Hematopoietic multipotent progenitor cell (in vitro differentiated cells): ENCODE measurements at places on chromosomes 5 and 9.

- DNase-seq, result no peak
These were observed 88.9 kb downstream of the EBF1 start for GRCh38 chr5:159010661-159011442.

- DNase-seq, result no peak
These were observed 66.7 kb downstream of the SMIM23 start for GRCh38 chr5:171852255-171852681.

DNA sequence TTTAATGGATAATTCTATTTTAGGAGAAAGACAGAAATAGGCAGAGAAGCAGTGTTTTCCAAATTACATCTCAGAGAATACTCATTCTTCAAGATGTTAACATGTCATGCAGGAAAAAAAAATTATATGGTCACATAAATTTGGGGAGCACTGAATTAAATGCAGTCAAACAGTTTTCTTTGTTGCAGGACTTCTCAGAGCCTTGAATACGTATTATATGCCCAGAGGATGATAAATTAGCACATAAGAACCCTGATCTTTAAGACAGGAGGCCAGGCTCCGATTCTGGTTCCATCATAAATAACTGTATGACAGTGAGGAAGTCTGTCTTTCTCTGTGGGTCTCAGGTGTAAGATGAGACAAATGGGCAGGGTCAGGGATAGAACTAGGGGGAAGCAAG lies 41.4 kb downstream of the FAT2 start:
- DNase-seq, result no peak

GRCh38 chr5:174145821-174146220 lies 100.3 kb downstream of the NSG2 start:
- DNase-seq, result no peak

GRCh38 chr5:92795633-92796032 lies 785.4 kb downstream of the NR2F1-AS1 start:
- DNase-seq, result no peak

DNA sequence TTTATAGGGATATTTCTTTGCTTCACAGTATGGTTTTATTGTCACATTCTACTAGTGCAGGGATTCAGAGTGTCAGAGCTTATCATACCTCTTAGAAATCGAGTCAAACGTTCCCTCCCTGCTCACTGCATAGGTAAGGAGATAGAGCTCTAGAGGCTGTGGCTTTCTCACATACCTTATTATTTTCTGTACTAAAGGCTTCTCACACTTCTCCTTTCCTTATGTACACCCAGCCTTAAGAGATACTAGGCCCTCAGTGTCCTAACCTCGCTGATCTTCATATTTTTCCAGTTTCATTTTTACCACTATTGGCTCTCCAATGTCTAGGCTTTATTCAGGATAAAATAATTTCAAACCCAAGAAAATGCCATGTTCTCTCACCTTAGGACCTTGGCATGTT lies 297.3 kb upstream of the RIOK2 start:
- no peak for DNase-seq

DNA sequence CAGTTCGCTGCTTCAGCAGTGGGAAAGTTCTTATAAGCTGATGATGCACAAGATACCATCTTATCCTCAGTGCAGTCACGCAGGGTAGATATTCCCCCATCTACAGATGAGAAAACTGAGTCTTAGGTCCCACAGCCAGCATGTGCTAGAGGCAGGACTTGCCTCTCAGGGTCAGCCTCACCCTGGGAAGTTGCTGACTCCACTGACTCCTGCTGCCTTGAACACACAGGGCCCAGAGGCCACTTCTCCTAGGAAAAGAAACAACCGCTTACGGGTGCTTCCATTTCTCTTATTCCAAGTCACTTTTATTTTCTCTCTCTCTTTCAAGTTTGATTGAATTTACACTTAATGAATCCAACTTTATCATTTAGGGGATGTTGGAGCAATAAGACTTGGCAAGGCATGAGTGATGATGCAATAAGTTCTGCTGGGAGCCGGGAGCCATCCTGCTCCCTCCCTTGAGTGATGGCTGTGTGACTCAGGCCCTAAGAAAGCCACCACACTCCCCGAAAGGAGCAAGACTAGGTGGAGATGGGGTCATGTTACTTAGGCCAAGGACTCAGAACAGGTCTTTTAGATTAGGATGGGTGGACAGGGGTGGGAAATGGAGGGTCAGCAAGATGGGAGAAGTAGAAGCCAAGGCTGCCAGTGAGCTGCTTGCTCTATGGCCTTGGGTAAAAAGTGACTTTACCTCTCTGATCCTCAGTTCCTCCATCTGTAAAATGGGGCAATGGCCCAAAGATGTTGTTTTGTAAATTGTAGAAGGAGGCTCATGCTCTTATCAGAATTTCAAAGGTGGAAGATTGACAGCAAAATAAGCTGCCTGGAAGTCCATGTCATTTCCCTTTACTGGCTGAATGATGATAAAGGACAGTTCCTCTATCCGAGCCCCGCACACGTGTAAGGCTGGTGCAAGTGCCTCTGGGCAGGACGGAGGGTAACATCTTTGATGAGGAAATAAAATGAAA lies 67.4 kb upstream of the ZNF618 start:
- peak; percentile 14 for DNase-seq

GRCh38 chr9:23496489-23497136 lies 329.4 kb downstream of the ELAVL2 start:
- DNase-seq, result no peak

GRCh38 chr5:60295423-60295822 lies 401.9 kb upstream of the PDE4D start:
- peak; percentile 42 for DNase-seq

GRCh38 chr5:52771343-52772039 lies 16.2 kb upstream of the ITGA1 start:
- DNase-seq, result no peak

DNA sequence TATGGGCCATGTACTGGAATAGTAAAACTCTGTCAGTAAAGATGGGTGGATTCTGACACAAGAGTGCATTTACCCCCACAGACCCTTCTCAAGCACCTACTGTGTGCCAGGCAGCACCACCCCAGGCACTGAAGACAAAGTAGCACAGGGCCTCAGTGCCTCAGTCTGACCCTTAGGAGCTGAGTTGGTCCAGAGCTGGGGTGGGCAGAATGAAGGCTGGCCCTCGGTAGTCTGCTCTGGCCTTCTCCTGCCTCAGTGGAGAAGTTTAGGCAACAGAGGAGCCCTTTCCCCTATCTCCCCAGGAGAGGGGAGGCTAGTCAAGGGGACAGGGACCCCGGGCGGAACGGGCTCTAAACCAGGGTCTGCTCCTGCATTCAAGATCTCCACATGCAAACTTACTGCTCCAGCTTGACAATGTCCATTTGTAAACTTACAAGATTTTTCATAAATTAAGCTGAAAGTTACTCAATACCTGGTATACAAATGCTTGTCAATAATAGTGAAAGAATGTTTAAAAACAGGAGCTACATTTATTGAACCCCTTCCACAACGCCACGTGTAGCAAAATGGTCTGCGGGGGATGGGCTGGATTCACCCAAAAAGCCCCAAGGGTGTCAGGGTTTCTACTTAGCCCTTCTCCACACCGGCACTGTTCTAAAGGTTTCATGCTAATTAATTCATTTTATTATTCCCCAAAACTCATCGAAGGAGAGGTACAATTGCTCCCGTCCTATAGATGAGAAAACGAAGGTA lies 1.5 kb downstream of the VDAC1 start:
- no peak for DNase-seq

DNA sequence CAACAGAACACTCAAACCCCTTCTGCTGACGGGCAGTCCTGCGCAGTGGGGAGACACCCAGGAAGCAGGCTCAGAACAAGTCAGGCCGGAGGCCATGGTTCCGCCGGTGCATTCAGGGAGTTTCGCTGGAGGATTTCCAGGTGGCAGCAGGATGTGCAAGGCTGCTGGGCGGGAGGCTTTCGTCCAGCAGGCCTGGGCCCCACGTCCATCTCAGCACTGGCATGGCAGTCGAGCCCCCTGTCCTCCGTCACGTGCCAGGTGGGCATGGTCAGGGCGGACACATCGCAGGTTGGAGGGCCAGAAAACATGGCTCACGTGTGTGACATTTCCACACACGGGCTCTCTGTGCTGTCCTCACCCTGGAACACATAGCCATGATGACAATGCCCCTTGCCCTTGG lies 299.9 kb upstream of the IRX2 start:
- DNase-seq, result no peak

DNA sequence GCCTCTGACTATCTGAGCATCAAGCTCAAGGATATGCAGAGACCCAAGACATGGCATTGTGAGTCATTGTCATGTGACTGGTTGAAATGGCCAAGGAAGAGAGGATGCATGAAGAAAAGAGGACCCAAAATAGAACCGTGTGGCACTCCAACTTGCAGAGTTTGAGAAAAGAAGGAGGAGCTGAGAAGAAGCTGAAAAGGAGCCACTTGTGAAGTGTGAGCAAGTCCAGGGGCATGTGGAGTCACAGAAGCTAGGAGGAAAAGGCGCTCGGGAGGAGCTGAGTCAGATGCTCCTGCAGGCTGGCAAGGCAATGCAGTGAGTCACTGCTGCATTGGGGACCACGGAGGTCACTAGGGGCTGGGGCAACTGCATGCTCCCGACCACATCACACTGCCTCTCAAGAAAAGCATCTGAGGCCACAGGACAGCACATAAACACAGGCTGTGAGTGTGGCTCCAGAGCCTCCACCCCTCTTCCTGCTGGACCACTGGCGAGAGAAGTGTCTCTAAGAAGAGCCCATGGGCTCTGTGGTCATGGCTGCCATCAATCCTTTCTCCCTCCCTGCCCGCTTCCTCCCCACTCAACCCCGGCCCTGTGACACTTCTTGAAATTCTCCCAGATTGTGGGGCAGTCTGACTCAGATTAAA lies 197.6 kb downstream of the DRD1 start:
- no peak for DNase-seq

- DNase-seq, result no peak
These were observed 123.3 kb upstream of the TBC1D2 start for GRCh38 chr9:98378794-98379193.

- DNase-seq, result no peak
These were observed 140.4 kb downstream of the PSAT1 start for GRCh38 chr9:78437296-78437695.

- DNase-seq, result peak; percentile 28
These were observed 45.3 kb downstream of the STK10 start for GRCh38 chr5:172142709-172143215.

DNA sequence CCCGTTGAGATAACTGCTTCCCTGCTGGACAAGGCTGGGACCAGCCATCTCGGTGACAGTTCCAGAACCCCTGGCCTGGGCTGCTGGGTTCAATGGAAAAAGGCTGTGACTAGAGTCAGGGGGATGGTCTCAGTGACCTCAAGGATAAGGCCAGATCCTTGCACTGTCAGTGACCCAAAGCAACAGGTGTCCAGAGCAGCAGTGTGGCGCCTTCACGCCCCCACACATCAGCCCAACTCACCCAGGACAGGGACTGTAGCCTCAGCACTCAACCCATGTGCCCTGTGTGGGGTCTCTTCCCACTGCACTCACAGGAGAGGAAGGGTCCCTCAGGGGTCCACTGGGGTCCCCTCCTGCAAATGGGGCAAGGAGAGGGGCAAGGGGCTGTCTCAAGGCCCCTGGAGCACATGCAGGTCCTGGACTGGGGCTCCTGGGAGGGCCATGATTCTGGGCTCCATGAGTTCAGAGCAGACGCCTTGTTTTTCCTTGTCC lies 698 bp upstream of the LCN2 start:
- DNase-seq, result no peak

GRCh38 chr5:164175083-164175482 lies 669.7 kb downstream of the MAT2B start:
- DNase-seq, result no peak

DNA sequence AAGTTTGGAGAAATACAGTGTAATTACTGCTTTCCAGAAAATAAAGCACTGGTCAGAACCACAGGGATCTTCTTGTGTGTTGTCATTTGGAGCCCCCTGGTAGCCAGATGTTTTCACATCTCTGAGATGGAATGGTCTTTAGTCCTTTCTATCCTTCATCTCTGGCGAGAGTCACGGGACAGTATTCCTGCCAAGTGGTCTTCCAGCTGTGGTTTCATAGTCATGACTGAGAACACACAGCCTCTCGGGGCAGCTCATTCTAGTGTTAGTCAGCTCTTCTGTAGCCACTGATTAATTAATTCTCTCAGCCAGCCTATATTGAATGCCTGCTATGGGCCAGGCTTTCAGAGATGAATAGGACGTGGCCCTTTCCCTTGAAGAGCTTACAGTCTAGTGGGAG lies 34.1 kb downstream of the HMGXB3 start:
- DNase-seq, result no peak

DNA sequence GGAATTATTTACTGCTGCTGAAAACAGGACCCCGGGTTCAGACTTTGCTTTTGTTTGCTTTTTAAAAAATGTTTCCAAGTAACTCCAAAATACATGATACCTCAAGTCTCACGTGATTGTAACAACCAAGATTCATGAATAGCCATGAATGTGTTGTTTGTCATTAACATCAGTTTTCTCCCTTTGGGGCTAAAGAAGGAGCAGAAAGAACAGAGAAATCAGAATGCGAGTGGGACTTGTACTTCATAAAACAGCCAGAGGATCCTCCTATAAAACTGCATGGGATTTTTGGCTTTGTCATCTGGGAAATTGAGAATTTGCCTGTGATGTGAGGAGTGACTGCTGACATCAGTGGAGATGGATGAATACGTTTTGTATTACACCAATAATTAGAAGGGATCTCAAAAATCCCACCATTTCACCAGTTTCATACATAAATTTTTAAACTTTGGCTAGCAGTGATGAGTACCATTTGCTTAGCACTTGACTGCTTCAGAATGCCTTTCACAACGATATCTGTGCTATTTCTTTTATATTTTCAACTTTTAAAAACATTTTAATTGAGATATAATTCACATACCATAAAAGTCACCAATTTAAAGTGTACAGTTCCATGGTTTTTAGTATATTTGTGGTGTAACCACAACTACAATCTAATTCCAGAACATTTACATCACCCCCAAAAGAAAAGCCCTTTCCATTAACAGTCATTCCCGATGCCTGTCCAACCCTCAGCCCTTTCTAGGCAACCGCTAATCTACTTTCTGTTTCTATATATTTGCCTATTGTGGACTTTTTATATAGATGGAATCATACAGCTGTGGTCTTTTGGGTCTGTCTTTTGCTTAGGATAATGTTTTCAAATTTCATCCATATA lies 126.9 kb upstream of the ANKRD55 start:
- no peak for DNase-seq

DNA sequence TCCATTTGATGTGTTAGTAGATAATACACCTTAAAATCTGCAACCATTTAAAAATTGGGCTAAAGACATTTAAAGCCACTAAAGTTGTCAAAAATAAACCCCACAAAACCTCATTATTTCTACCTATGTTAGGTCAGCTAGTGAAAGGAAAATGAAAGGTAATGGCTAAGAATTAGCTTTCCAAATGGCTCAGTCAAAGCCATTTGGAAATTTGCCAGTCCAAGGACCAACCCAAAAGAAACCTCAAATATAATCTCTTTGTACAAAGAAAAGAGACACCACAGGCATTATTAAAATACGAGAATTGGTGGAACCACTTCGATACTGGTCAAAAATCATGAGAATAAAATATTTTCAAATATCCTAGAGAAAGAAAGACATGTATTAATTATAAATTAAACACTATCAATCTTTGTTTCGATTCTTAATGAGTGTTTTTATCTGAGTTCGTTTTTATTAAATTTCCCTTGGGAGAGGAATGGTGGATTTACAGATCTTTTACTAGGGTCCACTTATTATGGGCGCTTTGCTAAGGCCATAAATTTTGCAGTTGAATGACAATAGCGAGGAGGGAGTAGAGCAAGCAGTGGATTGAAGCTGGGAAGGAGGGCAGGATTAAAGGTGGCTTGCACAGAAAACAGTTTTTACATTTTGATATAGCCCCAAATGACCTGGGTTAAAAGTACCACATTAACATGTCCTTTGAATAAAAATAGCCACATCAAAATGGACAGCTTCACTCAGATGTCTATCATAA lies 116.8 kb upstream of the SHB start:
- DNase-seq, result no peak
